ENCODE measurements at places on chromosomes 13 and 19. TPM values are rescaled to one million over a fixed set of nuclear protein-coding genes. Genes with fewer than 3 reads are reported as not detected.

DIS3 gene
- 20.6 TPM for total RNA-seq

ZNF439 gene
- 5.1 TPM for total RNA-seq

PNKP gene
- total RNA-seq, result 20.7 TPM

- H3K27ac ChIP-seq, result no peak overlapping the region
- DNase-seq, result no peak
- no peaks in the 10 kb centered on the region for H3K27me3 ChIP-seq
- no peak overlapping the region for H3K4me3 ChIP-seq
These were observed 49.7 kb downstream of the UBL3 start for GRCh38 chr13:29800687-29801086.

DNA sequence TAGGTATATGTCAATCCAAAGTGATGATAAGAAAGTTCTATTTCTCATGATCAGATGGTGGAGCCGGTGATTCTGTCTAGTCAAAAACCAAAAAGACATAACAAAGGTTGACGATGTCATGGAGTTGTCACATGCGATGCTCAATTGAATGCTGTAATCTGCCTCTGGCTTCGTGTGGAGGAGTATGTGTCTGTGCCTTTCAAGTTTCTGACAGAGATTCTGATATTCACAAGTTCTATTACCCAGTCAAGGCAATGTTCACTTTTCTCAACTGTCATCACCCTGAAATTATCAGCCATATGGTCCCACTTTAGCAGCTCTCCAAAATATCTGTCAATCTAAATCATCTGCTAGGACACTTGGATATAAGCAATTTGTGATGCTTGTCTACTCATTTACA lies 367.6 kb upstream of the PRR20A start:
- DNase-seq, result no peak
- no peaks in the 10 kb centered on the region for H3K4me1 ChIP-seq
- H3K27me3 ChIP-seq, result no peaks in the 10 kb centered on the region
- H3K36me3 ChIP-seq, result no peaks in the 10 kb centered on the region
- H3K27ac ChIP-seq, result no peak overlapping the region

DNA sequence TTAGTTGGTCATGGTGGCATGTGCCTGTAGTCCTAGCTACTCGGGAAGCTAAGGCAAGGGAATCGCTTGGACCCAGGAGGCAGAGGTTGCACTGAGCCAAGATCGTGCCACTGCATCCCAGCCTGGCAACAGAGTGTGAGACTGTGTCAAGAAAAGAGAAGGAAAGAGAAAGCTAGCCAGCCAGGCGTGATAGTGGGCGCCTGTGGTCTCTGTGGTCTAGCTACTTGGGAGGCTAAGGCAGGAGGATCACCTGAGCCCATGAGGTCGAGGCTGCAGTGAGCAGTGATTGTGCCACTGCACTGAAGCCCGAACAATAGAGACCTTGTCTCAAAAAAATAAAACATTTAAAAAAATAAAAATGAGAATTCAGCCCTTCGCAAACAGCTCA lies 33.3 kb downstream of the TIMM13 start:
- H3K27ac ChIP-seq, result no peak overlapping the region
- no peaks in the 10 kb centered on the region for H3K36me3 ChIP-seq
- no peak for DNase-seq
- peaks cover 3% of the 10 kb centered on the region for H3K27me3 ChIP-seq
- H3K4me1 ChIP-seq, result no peaks in the 10 kb centered on the region

DNA sequence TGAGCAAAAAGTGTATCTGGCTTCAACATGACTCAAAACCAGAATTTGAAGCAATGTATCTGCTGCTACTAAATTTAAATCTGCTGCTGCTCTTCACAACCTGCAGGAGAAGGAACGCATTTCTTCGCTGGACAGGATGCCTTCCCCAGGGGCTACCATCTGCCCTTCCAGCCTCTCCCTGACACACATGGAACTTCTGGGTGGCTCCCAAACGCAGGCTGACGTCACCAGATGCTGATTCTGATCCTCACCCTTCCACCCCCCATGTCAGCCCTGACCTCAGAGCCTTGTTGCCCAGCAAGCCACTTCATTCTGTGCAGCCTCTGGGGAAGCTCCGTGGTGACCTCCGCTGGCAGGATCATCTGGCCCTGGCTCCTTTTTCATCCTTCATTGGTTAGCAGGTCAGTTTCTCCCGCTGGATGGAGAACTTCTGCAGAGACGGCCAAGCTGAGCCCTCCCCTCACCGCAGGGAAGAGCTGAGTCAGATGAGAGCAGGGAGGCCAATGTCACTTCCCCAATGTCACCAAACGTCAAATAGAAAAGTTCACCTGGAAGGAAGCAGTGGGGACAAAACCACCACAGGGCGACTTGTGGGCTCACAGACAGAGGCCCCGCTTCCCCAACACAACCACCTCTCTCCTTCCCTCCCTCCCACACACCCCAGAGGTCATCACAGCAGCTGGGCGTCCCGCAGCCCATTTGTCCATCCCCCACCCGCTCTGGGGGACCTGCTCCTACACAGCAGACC lies 14.0 kb upstream of the RAB20 start:
- no peak for DNase-seq
- H3K27ac ChIP-seq, result no peak overlapping the region
- H3K4me1 ChIP-seq, result no peaks in the 10 kb centered on the region
- H3K4me3 ChIP-seq, result no peak overlapping the region
- no peaks in the 10 kb centered on the region for H3K36me3 ChIP-seq

DNA sequence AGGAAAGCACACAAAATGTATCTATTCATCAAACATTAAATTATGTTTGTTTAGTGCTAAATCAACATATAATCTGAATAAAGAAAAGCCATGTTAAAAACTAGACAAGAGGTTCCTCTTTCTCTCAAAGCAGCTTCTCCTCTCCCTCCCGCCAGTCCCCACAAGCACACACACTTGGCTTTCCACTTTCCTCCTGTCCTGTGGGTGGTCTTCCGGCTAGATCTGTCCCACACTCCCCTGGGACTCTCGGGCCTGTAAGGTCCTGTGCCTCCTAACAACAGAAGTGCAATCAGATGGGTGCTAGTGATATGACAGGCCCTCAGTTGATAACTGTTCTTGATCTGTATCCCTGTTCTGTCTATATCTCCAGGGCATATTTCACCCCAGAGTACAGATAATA lies 45.6 kb upstream of the RAP2A start:
- no peak overlapping the region for H3K27ac ChIP-seq
- no peak for DNase-seq
- H3K4me1 ChIP-seq, result no peaks in the 10 kb centered on the region
- H3K4me3 ChIP-seq, result no peak overlapping the region
- no peaks in the 10 kb centered on the region for H3K27me3 ChIP-seq

DNA sequence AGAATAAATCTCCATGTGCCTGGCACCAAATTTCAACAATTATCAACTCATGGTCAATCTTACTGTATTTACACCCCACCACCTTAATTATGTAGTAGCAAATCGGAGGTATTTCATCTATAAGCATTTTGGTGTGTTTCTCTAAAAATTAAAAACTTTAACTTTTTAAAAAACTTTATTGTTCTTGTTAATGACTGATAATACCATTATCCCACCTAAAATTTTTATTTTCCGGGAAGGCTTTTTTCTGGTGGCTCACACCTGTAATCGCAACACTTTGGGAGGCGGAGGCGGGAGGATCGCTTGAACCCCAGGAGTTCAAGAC lies 453 bp upstream of the PDCD2L start:
- H3K4me1 ChIP-seq, result peaks cover 6% of the 10 kb centered on the region
- no peaks in the 10 kb centered on the region for H3K27me3 ChIP-seq
- H3K36me3 ChIP-seq, result peaks cover 19% of the 10 kb centered on the region
- peak overlapping the region; percentile 45 for H3K27ac ChIP-seq

DNA sequence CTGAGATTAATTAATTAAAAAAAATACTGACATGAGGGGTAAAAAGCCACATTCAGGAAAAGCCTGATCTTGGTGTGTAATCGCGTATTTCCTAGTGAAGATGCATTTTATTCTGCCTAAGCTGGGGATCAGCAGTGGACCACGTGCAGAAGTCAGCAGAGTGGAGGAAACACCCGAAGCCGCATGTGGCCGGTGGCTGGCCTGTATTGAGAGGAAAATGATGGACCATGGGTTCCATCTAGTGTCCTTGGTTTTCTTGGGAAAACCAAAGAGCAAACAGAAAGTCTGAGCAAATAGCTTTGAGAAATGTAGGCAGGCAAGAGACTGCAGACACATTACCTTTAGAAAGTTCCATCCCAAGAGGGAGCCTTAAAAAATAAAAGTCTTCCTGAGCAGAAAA lies 23.7 kb upstream of the SHISA2 start:
- no peak overlapping the region for H3K27ac ChIP-seq
- DNase-seq, result peak; percentile 55
- no peaks in the 10 kb centered on the region for H3K36me3 ChIP-seq
- peaks cover 5% of the 10 kb centered on the region for H3K4me1 ChIP-seq

DNA sequence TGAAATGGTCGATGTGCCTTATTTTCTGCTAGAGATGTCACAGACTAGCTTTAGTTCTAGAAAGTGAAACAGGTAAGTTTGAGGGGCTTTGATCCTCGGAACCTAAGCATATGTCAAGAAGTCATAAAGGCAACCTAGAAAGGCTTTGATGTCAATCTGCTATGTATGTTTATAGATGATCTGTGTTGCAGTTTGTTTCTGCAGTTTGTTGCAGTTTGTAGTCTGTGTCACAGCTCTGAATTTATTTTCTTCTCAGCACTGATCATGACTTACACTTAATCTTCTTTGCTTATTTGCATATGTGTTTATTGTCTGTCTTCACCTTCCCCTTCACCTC lies 5.9 kb downstream of the LSM14A start:
- no peak overlapping the region for H3K27ac ChIP-seq
- no peak overlapping the region for H3K4me3 ChIP-seq
- DNase-seq, result no peak
- H3K27me3 ChIP-seq, result no peaks in the 10 kb centered on the region

- no peaks in the 10 kb centered on the region for H3K27me3 ChIP-seq
- H3K27ac ChIP-seq, result peak overlapping the region; percentile 17
- H3K4me1 ChIP-seq, result peaks cover 12% of the 10 kb centered on the region
These were observed 501.3 kb downstream of the EFNB2 start for GRCh38 chr13:106034201-106034600.

GRCh38 chr19:1000095-1000494 lies at the start of gene GRIN3B:
TSS of gene GRIN3B (plus strand) at chr19:1000419. CDS start at chr19:1000438, 19 bp downstream.
- peaks cover 24% of the 10 kb centered on the region for H3K4me1 ChIP-seq
- no peak within 1 kb of the TSS for H3K27ac ChIP-seq
- H3K4me3 ChIP-seq, result no peak within 1 kb of the TSS
- peaks cover 74% of the 10 kb centered on the region for H3K27me3 ChIP-seq

DNA sequence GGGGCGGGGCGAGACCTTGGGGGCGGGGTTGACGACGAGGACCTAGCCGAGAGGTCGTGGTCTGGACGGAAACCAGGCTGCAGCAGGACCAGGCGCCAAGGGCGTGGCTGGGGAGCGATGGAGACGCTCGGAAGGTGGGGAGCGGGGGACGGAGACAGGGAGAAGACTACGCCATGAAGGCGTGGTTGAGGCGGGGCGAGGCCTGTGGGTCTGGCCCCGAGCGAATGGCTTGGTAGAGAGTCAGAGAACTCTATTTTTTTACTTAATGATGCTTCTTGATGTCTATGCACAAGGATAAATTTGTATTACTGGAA lies 674 bp upstream of the FBXL12 start:
- H3K36me3 ChIP-seq, result peaks cover 6% of the 10 kb centered on the region
- H3K4me3 ChIP-seq, result peak overlapping the region; percentile 43
- H3K27me3 ChIP-seq, result no peaks in the 10 kb centered on the region
- DNase-seq, result no peak
- H3K4me1 ChIP-seq, result peaks cover 24% of the 10 kb centered on the region

DNA sequence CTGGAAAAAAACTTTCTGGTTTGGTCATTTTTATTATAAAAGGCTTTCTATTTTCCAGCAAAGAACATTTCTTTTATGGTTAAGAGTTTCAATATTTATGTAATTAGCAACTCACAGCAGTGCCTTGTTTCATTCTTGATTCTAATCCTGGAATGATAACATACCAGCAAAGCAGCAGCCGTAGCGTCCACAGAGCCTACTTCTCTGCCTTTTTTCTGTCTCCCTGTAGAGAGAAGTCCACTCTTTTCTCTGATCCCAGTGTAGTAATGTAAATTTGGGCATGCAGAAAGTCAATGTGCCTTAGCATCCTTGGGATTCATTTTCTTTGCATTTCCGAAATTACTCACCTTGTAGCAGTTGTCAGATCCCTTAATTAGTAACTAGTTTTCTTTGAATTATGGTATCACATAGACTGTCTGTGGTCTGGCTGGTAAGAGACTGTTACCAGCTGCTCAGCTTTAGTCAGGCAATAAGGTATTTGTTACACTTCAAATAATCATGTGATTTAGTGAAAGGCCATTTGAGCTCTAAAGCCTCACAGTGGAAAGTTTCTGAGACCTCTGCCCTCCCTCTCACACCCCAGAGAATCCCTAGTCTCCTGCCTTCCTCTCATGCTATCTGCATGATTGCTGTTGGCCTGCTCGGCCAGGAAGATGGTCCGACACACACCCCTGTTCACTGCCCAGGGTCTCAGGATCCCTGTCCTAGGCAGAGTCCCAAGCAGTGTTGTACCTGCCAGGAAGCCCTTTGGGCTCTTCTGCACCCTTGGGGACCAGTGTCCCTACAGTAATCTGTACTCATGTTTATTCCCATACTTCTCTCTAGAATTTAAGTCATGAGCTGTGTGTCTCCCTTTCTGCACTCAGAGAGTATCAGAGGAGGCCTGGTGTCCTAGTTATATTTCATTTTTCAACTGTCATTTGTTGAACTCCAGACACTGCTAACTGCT lies 86.3 kb downstream of the LRCH1 start:
- peaks cover 29% of the 10 kb centered on the region for H3K4me1 ChIP-seq
- DNase-seq, result no peak
- H3K27me3 ChIP-seq, result no peaks in the 10 kb centered on the region
- no peaks in the 10 kb centered on the region for H3K36me3 ChIP-seq
- H3K27ac ChIP-seq, result peak overlapping the region; percentile 29
- H3K4me3 ChIP-seq, result no peak overlapping the region
